GM23338 (cell line): ENCODE measurements at places on chromosomes 12 and 14. TPM values are rescaled to one million over a fixed set of nuclear protein-coding genes. Genes with fewer than 3 reads are reported as not detected.

GRCh38 chr12:25130741-25131188 lies 64.2 kb downstream of the DNAI7 start:
- peak; percentile 75 for DNase-seq

DNA sequence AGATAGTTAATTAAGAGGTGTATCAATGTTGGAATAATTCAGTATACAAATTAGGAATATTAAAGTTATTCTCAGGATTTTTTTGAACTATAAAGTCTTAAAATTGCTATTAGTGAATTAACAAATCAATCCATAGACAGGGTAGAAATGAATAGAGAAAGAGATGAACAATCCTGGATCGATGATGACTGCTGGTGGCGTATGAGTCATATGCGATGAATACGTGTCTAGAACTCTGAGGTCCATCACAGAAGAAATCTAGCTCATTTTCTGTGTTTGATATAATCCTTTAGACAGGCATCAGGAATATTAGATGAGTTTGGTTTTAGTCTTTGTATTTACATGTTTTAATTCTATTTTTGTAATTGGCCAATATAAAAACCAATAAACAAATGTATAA lies 85.4 kb upstream of the RTL1 start:
- no peak for DNase-seq

Gene LAG3
- 3.7 and 3.9 TPM in 2 replicates for polyA plus RNA-seq

- DNase-seq = no peak
Measured at GRCh38 chr14:51938137-51938536, 51.2 kb upstream of the RTRAF start.

- DNase-seq = no peak
Measured at GRCh38 chr14:89451229-89451628, 34.2 kb upstream of the FOXN3 start.

DNA sequence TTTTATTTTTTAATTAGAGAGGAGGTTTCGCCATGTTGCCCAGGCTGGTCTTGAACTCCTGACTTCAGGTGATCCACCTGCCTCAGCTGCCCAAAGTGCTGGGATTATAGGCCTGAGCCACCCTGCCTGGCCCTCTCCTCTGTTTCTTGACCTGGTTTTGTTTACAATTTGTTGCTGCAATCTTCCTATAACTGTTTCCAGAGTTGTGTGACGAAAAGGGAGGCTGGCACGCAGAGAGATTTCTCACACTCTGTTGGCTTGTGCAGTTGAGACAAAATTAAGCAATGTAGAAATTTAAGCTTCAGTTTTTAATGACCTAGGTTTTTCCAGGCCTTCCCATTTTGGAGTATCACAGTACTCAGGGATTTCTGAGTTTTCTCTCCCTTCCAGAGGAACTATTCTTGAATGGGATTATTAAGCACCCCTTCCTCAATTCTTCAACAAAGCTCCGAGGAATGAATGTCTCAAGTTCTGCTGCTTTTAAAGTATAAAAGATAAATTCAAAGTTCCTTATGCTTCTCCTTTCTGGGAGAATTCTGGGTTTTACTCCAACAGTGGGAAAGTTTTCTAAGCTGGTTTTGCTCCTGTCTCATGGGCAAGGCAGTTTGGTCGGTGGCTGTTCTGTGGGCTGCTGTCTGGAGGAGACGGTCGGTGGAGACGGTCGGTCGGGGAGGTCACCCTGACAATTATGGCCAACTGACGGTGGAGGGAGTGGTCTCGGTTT lies 20.4 kb upstream of the FOS start:
- DNase-seq = no peak

- DNase-seq = no peak
Measured at GRCh38 chr14:76375484-76375883, 453 bp upstream of the ESRRB start.

GRCh38 chr12:119115296-119115905 lies 63.3 kb upstream of the HSPB8 start:
- DNase-seq = peak; percentile 84

Gene CACNA1C
- polyA plus RNA-seq = 0.26 and 0.78 TPM in 2 replicates

Gene KRT6C
- polyA plus RNA-seq = not detected in 2 replicates
